Adrenal gland (tissue), 19 donors: ENCODE measurements at places on chromosomes 13 and 19. TPM values are rescaled to one million over a fixed set of nuclear protein-coding genes. Genes with fewer than 3 reads are reported as not detected.

GRCh38 chr19:40836754-40837429, 13.4 kb downstream of the CYP2A6 start:
- no peak for DNase-seq

GRCh38 chr19:50476224-50476906, at the start of the genes EMC10 and GARIN5A:
Gene EMC10, plus strand, starts transcription at chr19:50476507. Its CDS starts 38 bp downstream, at chr19:50476545.
Gene GARIN5A, minus strand, starts transcription at chr19:50476848. Its CDS starts 460 bp downstream, at chr19:50476388.
- peak; percentile 92 for DNase-seq

- no peak for DNase-seq
Observed at GRCh38 chr19:3024870-3025548, 4.1 kb downstream of the TLE2 start.

DNA sequence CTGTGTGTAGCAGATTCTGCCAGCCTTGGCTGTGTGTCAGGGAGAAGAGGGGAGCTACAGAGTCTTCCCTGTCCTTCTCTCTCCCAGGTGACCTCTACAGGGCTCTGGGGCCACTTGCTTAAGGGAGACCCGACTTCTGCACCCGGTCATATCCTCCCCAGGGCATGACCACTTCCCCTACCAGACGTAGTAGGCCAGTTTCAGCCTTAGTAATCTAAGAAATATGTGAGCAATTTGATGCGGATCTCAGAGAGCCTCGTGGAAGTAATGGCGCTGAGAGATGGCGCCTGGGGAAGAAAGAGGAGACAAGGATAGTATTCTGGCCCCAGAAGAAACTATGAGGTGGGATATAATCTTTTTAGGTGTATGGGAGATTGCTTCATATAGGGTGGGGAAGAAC, 41.9 kb downstream of the NFIX start:
- no peak for DNase-seq

- peak; percentile 69 for DNase-seq
Observed at GRCh38 chr19:14366529-14366928, 14.7 kb upstream of the ADGRE5 start.

GRCh38 chr13:97261254-97262005, 39.3 kb downstream of the MBNL2 start:
- DNase-seq: peak; percentile 72

DNA sequence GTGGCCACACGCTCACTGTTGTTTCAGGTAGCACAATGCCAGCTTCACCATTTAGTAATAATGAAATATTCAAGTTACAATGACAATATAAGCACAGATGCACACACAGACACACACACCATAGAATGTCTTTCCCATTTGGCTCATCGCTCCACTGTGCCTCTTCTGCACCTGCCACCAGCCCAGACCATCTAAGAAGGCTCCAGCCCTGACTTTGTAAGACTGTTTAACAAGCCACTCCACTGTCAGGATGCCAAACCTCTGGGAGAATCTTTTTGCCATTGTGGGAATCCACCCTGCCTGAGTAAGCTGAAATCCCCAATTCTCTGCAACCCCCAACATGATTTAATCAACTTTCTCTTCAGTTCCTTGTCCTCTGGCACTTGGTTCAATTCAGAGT, 60.6 kb downstream of the LHFPL6 start:
- no peak for DNase-seq

DNA sequence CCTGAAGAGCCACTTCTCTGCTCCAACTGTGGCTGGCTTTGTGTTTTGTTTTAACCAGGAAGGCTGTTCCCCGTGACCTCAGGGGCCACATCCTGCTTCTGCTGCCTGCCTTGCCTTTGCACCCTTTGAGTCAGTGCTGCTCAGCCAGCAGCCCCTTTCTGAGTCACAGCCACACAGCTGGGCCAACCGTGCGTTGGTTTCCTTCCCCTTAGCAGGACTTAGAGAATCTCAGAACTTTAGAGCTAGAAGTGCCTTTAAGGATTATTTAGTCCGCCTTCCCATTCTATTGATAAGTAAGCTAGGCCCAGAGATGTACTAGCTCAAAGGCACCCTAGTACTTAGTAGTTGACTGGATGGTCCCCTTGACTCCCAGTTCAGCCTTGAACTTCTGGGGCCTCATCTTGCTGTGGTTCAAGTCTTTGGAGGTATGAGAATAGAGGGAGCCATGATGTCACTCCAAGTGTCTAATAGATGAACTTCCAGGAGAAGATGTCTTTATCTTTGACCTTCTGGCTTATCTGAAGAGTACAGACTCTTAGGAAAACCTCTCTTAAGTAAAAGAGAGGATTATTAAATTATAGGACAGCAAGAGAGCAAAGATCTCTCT, 8.0 kb downstream of the RGCC start:
- peak; percentile 67 for DNase-seq

GRCh38 chr19:48962029-48962848, 2.9 kb upstream of the FTL start:
- peak; percentile 52 for DNase-seq

- no peak for DNase-seq
Observed at GRCh38 chr19:31146546-31147183, 202.6 kb downstream of the TSHZ3 start.

GRCh38 chr19:7575434-7576040, 20.1 kb upstream of the CAMSAP3 start:
- no peak for DNase-seq

DNA sequence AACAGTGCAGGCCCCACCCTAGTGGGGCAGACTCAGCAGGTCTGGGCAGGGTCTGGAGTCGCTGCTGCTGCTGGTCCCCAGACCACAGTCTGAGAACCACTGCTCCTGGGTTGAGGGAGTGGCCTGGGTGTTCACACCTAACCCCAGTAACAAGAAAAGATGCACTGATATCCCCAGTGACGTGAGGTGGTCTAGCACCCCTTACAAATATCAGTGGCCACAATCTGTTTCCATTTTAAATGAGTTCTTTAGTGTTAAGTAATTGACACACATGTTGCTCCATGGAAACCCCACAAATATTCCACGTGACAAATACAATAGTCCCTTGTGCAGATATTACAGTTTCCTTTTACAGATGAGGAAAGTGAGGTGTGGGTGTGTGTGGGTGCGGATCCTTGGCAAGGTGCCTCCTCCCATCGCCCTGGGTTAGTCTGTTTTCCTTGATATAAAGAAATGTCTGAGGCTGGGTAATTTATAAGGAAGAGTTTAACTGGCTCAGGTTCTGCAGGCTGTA, 96.3 kb upstream of the GPR183 start:
- DNase-seq: no peak

DNA sequence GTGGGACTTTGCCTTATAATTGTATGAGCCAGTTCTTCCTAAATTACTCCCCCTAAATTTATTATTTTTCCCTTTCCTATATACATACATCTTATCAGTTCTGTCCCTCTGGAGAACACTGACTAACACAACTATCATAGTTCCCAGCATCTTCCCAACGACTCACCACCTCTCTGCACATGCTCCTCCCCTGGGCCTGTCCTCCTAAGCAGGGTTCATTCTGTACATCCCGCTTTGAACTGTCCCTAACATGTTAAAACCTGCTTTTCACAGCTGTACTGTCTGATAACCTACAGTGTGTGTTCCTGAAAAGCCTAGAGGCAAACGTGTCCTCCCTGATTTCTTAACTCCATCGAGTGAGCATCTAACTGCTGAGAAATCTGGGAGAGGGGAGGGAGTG, 141.7 kb downstream of the EFNB2 start:
- no peak for DNase-seq

GRCh38 chr13:21420706-21421105, 38.4 kb downstream of the ZDHHC20 start:
- DNase-seq: no peak

DNA sequence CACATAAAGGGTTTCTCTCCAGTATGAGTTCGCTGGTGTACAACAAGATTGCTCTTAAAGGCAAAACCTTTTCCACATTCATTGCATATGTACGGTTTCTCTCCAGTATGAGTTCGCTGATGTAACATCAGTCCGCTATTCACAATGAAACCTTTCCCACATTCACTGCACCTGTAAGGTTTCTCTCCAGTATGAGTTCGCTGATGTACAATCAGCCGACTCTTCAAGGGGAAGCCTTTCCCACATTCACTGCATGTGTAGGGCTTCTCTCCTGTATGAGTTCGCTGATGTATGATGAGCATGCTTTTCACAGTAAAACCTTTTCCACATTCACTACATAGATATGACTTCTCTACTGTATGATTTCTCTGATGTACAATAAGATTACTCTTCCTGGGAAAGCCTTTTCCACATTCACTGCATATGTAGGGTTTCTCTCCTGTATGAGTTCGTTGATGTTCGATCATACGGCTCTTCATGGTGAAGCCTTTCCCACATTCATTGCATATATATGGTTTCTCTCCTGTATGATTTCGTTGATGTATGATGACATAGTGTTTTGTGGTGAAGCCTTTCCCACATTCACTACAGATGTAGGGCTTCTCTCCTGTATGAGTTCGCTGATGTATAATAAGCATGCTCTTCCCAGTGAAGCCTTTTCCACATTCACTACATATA, 6.0 kb upstream of the ZNF614 start:
- no peak for DNase-seq

DNA sequence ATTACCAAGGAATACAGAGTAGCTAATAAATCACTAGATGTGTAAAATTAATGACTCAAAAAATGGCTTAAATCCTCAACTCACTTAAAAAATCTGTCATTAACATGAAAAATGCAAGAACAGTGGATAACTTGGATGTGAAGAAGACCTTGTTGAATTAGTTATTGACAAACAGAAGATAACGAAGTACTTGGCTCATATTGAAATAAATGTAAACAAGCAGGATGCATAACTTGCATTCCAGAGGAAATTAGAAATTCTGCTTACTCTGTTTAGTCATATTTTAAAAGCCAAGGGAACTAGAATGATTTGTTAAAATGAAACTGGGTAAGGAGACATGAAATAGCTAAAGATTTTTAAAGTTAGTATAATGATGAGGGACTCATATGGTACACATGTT, 1812.2 kb downstream of the PCDH9 start:
- DNase-seq: no peak

- no peak for DNase-seq
Observed at GRCh38 chr13:84954636-84955035, 844.6 kb downstream of the SLITRK6 start.

GRCh38 chr13:54611390-54611789, 1582.8 kb downstream of the OLFM4 start:
- no peak for DNase-seq

DNA sequence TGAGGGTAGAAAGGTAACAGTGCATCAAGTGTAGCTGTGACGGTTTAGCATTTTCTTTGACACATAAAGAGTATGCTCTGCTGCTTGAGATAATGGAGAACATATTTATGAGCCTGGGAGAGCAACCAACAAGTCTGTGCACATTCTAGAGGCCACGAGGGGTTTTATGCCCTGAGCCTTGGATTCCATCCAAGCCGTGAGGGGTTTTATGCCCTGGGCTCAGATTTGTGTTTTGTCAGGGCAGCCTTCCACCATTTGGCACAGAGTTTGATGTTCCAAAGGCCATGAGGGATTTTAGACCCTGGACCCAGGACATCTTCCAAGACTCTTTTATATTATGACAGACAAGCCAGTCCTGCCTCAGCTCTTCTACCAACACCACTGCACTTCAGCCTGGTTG, 106.4 kb downstream of the ZNF486 start:
- DNase-seq: no peak

DNA sequence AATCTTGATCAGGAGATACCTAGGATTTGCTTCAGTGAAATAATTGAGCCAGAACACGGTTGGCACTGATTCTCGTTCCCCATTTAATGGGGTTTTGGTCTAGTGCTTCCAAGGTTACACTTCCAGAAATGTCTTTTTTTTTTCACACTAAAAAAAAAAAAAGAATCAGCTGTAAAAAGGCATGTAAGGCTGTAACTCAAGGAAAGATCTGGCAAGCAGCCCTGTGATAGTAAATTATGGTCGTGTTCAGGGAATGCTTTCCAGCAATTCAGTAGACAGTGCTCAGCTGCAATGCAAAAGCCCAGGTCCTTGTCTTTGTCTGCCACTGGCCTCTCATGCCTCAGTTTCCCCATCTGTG, 27.2 kb upstream of the NDUFS7 start:
- DNase-seq: no peak

GRCh38 chr13:63403733-63404132, 1988.1 kb upstream of the PCDH20 start:
- DNase-seq: no peak

DNA sequence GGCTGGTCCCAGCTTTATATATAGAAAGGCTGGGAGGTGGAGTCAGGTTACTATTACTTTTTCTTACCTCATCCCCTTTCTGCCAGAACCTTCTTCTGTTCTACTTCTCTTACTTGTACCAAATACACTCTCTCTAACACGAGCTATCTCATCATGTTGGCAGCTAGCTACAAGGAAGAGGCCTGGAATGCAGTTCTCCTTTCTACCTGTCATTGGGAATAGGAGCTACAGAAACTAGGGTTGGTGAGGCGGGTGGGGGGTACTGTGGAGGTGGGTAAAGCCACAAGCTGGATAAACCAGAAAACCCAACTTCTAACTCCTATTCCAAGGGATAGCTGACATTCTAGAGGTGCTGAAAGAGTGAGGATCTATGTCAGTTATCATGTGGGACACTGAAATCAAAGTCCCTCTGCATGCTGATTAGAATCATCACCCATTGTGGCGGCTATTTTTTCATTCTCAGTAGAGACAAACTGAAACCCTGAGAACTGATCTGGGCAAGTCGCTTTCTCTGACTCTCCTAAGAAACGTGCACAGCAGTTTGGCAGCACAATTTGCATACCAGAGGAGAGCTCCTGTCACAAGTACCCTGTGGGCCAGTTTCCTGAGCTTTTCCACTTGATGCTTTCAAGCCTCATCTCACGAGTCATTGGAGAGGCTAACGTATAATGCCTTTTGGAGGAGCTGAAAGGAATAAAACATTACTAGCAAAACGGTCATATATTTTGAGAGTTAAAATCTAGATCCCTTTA, 358.1 kb downstream of the ENOX1 start:
- DNase-seq: no peak

- DNase-seq: peak; percentile 26
Observed at GRCh38 chr13:78022164-78022877, 103.7 kb upstream of the EDNRB start.

DNA sequence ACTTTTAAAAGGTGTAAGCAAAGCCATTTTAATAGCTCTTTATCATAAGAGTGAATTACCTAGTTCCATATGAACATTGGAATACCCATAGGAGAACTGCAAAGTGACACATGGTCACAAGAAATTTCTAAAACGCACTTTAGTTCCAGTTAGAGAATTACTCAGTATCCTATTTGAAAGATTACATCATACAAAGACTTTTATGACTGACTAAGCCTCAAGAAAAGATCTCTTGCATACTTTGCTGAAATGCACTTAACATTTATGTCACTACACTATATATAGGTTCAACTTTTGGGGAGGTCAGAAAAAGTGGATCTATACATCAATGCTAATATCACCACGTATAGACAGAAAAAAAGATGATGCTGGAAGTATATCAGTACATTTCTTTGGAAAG, 7.1 kb downstream of the PCDH9 start:
- no peak for DNase-seq

- DNase-seq: peak; percentile 97
Observed at GRCh38 chr19:45455707-45456499, 11.9 kb upstream of the FOSB start.

- no peak for DNase-seq
Observed at GRCh38 chr19:10945264-10945663, 15.6 kb upstream of the SMARCA4 start.

The CYP4F3 gene
- total RNA-seq: 0.34 TPM

The IGFLR1 gene
- total RNA-seq: 17.5 TPM

The KRTDAP gene
- total RNA-seq: not detected

The SIGLEC5 gene
- total RNA-seq: not detected

The RUBCNL gene
- 2.9 TPM for total RNA-seq

The ZNF726 gene
- not detected for total RNA-seq

The CD70 gene
- total RNA-seq: not detected

The GJB2 gene
- total RNA-seq: 0.61 TPM

The ZNF554 gene
- total RNA-seq: 3.4 TPM

The UBE2L5 gene
- total RNA-seq: not detected

The MAP2K2 gene
- total RNA-seq: 179 TPM
